Choroid plexus epithelial cell (primary cell): ENCODE measurements at places on chromosomes 3 and 15.
A peak's percentile ranks its signal among the peaks of the same experiment; 100 is the strongest.

- peak; percentile 26 for DNase-seq
These were observed 143.6 kb downstream of the ANO10 start for GRCh38 chr3:43478118-43478785.

DNA sequence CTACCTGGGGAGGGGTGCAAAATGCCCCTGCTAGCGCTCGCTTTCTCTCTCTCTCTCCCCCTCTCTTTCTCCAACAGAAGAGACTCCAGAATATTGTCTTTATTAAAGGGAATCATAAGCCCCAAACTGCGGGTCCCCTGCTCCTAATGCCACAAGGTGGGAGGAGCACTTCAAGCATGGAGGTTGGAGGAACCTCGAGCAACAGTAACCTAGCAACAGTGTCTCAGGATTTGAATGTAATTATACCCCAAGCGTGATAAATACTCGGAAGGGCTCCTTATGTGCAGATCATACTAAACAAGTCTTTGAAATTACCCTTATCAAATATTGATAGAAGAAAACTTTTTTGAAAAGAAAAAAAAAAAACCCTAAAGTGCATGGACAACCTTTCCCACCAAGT, 582.2 kb upstream of the PPP2R3A start:
- DNase-seq: no peak

- DNase-seq: no peak
These were observed 20.2 kb downstream of the NIPA1 start for GRCh38 chr15:22806664-22807063.

GRCh38 chr3:74410276-74410941, 204.1 kb downstream of the CNTN3 start:
- DNase-seq: no peak

- peak; percentile 53 for DNase-seq
These were observed at the start of gene ZKSCAN7 for GRCh38 chr3:44554626-44555592. TSS of gene ZKSCAN7 (plus strand) at chr3:44555193. CDS start at chr3:44557048, 1,855 bp downstream.

DNA sequence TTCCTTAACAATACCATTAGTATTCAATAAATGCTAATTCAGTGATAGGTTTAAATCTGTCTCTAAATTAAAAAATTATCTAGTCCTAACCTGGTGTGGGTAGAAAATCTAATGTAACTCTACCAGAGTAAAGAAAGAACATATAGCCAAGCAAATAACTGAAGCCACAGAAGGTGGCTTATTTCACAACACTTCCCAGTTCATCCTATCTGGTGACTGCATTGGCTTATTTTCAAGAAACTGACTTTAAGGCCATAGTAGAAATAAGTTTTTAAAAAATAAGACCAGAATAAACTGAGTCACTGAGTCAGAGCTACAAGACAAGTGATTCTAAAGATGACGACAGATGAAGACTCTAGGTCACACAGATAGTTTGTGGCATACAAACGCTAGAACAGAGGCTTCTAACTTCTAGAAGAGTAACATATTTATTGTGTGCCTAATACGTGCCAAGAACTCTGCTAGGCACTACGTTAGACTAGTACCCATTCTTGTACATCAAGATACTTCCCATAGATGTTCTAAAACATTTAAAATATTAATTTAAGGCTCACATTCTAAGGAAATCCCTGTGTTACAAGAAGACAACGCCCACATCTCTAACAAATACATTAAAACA, 25.9 kb downstream of the TMCC1 start:
- DNase-seq: peak; percentile 64

DNA sequence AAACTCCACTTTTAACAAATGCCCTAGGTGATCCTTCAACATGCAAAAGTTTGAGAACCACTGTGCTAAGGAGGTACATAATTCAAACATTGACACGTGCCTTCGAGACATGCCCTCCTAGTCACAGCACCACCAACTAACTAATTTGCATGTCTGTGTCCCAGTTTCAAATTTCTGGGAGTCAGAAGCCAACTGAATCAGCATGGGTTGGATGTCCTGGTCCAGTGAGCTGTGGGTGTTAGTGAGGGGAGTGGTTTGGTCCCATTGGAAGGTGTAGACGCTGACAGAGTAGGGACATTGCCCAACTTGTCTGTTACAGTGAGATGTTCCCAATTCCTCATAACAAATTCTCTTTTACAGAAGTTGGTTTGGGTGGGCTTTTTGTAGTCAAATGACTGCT, 67.3 kb upstream of the ADPGK start:
- DNase-seq: no peak

GRCh38 chr3:189508784-189509501, 122.2 kb upstream of the TP63 start:
- no peak for DNase-seq

- no peak for DNase-seq
These were observed 31.4 kb downstream of the DIPK2A start for GRCh38 chr3:144003051-144003450.

DNA sequence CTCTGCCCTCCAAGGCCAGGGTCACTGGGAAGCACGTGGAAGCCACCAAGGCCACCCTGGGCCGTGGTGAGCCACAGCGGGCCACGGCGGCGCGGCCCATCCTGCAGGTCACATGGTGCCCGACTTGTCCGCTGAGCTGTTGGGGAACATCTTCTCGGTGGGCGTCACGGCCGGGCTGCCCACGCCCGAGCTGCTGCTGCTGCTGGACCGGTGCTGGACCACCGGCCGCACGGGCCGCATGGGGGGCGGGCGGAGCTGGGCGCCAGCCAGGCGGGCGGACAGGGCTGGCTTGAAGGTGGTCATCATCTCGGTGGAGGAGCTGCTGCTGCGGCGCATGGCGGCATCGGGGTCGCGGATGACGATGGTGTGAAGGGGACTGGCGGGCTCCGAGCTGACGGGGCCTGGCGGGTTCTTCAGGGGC, 22.1 kb upstream of the RAD18 start:
- DNase-seq: no peak

DNA sequence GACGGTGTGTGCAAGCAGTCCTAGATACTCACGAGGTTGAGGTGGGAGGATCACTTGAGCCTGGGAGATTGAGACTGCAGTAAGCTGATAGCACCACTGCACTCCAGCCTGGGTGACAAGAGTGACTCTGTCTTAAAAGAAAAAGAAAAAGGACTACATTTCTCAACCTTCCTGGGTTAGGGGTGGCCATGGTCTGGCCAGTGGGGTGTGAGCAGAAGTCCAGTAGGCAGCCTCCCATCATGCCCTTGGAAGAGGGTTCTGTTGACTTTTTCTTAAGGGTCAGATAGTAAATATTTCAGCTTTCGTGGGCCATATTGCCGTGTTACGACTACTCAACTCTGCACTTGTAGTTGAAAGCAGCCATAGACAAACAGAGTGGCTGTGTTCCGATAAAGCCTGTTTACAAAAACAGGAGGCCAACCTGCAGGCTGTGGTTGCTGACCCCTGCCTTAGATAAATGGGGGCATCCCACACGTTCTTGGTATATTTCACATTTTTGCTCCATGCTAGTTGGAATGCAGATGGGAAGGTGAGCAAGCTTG, 31.0 kb upstream of the PDE8A start:
- no peak for DNase-seq

DNA sequence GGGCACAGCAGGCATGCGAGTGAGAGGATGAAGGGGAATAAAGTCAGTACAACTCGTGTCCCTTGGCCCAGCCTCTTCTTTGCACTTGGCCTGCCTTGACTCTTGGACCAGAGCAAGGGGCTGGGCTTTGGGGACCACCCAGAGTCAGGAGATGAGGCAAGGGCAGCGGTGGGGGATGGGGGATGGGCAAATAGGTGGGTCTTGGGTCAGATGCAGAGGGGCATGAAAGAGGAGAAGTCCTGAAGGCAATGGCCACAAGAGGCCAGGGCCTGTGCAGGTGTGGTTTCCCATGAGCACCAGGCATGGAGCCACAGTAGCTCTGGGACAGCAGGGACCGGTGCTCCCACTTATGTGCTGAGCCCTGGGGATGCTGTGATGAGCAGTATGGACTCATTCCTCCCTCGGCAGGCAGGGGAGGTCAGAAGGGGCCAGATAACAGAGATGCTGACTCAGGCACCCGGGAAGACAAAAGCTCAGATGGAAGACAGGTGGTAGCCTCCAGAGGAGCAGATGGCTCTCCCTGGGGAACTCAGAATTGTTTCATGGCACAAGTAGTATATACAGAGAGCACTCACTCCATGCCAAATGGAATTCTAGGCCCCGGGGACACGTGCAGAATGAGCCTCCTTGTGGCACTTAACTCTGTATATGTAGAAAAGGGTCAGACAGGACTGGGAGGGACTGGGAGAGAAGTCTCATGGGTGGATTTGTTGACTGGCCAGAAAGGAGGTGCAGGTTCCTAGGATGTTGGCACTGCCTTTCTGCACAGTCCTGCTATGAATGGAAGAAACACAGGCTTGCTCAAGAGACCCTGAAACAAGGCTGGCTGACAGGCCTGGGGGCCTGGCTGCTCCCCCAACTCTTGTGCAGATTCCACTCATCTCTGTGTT, 14.3 kb downstream of the ZBTB47 start:
- no peak for DNase-seq

DNA sequence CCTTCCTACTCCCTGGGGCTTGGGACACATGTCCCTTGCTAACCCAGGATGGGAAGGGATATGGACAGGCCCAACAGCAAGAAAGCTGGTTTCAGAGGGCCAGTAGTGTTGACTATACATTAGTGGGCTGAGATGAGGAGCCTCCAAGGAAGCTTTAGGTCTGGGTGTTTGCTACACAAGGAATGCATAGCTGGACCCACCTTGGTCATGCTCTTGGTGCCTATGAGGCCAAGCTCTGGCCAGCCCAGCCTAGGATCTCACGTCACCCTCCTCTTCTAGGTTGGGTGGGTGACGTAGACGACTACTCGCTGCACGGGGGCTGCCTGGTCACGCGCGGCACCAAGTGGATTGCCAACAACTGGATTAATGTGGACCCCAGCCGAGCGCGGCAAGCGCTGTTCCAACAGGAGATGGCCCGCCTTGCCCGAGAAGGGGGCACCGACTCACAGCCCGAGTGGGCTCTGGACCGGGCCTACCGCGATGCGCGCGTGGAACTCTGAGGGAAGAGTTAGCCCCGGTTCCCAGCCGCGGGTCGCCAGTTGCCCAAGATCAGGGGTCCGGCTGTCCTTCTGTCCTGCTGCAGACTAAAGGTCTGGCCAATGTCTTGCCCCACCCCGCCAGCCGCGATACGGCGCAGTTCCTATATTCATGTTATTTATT, 653 bp upstream of the WDR6 start:
- peak; percentile 74 for DNase-seq

DNA sequence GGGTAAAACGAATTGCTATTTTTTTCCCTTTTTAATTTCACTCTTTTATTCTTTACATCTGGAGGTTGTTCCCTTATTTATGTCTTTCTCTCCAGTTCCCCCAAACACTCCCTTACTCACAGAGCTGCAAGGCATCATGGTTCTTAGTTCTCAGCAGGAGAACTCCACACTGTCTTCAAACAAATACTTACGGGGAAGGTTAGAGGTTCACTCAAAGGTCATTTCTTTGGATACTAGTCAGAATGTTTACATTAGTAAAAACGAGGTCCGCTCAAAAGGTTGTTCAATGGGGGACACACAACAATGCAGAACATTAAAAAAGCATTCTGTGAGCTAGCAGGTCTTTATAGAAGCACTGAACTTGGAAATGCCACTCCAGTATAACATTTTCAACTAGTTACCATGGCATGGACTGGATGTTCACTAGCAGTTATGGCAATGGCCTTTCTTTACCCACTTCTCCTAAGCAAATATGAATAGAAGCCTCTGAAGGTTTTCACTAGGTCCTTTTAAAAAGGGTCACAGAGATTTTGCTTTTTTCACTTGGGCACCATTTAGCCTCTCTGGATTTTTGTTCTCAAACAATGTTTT, 201.7 kb downstream of the MEIS2 start:
- peak; percentile 50 for DNase-seq

- no peak for DNase-seq
These were observed 3.5 kb upstream of the ALDH1A2 start for GRCh38 chr15:58069008-58069407.

GRCh38 chr15:77606142-77607034, 26.3 kb downstream of the LINGO1 start:
- DNase-seq: no peak

DNA sequence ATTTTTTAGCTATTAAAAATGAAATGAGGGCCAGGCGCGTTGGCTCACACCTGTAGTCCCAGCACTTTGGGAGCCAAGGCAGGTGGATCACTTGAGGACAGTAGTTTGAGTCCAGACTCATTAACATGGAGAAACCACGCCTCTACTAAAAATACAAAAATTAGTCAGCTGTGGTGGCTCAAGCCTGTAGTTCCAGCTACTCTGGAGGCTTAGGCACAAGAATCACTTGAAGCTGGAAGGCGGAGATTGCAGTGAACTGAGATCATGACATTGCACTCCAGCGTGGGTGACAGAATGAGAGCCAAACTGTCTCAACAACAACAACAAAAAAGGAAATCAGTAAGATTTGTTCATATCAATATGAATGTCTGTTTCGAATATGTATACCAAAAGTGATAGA, 517.1 kb downstream of the ROBO1 start:
- DNase-seq: no peak

DNA sequence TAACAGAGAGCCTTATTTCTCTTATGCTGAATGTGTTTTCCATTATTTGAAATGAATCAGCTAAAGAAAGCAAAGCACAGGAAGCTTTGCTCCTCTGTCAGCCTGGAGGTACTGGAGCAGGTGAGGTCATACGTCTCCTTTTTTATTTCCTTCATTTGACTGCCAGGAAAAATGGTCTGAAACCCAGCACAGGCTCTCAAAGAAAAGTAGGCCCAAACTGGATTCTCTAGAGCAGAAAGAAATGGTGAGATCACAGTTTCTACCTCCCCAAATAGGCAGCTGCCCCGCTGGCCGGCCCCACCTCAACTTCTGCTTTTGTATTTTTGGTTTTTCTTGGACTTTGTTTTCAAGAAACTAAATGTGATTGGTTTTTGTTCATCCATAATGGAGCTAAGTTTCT, 95.1 kb downstream of the RPL39L start:
- no peak for DNase-seq

DNA sequence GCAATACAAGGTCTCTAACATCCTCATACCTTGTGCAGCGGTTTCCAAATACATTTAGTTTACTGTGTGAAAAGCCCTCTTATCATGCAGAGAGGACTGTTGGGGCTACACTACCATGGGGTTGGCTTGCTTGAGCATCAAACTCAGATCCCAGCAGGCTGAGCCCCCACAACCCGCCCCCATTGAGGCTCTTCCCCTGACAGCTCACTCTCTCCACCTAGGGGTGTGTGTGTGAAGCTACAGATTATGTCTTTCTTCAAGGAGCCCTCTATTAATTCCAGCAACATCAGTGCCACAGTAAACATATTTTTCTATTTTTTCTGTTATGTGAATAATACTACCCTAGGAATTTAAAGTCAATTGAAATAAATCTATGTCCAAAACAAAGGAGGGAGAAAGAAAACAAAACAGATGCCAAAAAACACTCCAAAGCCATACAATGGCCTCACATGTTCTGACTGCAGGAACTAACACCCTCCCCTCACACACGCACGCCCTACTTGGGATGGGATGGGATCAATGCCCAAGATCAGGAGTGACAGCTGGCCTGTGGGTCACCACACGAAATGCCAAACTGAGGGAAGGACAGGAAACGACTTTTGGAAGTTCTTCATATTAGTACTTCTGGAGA, 14.7 kb downstream of the TM4SF4 start:
- peak; percentile 47 for DNase-seq
